ENCODE measurements at places on chromosomes 3 and 15.

GRCh38 chr3:195080571-195081151 is 190.3 kb downstream of the XXYLT1 start:
- H3K27me3 ChIP-seq = no peaks in the 10 kb centered on the region
- no peak overlapping the region for H3K27ac ChIP-seq
- H3K36me3 ChIP-seq = no peaks in the 10 kb centered on the region
- DNase-seq = no peak

DNA sequence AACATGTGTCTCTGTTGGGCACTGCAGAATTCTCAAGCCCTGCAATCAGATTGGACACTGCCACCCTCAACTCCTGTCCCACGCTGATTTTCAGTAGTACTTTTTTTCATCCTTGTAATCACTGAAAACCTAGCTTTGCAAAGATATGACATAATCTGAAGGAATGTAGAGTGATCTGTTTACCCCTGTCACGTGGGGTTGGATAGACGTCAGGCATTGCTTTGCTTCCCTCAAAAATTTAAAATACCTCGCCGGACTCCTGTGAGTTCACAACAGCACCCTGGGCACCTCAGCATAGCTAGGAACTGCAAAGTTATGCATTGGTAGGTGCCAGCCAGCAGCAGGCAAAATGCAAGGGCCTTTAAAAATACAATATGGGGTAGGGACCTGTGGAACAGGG is 71.1 kb upstream of the OXTR start:
- no peak overlapping the region for H3K4me3 ChIP-seq
- DNase-seq = no peak
- H3K4me1 ChIP-seq = no peaks in the 10 kb centered on the region
- H3K36me3 ChIP-seq = no peaks in the 10 kb centered on the region

GRCh38 chr3:58723173-58723572 is 56.6 kb upstream of the FAM3D start:
- no peak overlapping the region for H3K4me3 ChIP-seq
- DNase-seq = no peak
- no peaks in the 10 kb centered on the region for H3K36me3 ChIP-seq

DNA sequence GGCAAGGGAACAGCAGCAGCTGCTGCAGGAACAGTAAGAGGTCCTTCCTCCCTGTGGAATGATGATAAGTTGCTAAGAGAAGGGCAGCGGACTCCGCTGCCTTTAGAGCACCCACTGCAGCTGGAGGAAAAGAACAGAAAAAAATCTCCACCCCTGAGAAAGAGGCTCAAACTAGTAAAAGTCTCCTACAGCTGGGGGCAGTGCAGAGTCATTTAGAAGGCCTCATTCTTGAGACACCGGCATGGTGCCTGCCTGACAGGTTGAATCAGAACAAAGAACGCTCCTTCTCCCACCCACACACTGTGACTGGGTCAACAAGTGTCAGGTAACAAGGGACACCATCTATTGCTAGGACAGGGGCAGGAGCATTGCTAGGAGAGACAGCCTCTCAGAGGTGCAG is 188.4 kb downstream of the ABHD5 start:
- no peaks in the 10 kb centered on the region for H3K36me3 ChIP-seq
- no peaks in the 10 kb centered on the region for H3K27me3 ChIP-seq
- H3K4me3 ChIP-seq = no peak overlapping the region
- no peaks in the 10 kb centered on the region for H3K4me1 ChIP-seq
- no peak overlapping the region for H3K27ac ChIP-seq

DNA sequence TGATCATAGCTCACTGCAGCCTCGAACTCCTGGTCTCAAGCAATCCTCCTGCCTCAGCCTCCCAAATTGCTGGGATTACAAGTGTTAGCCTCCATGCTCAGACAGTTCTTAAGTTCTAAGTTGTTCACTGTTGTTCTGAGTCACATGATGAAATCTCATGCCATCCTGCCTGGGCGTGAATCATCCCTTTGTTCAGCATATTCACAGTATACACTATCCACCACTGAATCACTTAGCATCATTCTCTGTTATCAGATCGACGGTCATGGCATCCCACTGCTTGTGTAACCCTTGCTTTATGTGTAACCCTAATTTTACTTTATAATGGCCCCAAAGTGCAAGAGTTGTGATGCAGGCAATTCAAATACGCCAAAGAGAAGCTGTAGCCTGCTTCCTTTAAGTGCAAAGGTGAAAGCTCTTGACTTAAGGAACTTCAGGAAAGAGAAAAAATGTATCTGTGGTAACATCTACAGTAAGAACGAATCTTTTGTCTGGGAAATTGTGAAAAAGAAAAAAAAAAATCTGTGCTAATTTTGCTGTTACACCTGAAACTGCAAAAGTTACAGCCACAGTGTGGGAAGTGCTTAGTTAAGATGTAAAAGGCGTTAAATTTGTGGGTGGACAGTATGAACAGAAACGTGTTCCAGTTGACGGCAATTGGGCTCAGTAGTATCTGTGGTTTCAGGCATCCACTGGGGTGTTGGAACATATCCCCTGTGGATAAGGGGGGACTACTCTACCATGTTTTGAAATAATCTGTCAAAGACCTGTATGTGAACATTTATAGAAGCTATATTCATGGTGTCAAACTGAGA is 80.6 kb downstream of the PCOLCE2 start:
- H3K4me1 ChIP-seq = no peaks in the 10 kb centered on the region
- no peaks in the 10 kb centered on the region for H3K27me3 ChIP-seq
- no peaks in the 10 kb centered on the region for H3K36me3 ChIP-seq
- H3K4me3 ChIP-seq = no peak overlapping the region

DNA sequence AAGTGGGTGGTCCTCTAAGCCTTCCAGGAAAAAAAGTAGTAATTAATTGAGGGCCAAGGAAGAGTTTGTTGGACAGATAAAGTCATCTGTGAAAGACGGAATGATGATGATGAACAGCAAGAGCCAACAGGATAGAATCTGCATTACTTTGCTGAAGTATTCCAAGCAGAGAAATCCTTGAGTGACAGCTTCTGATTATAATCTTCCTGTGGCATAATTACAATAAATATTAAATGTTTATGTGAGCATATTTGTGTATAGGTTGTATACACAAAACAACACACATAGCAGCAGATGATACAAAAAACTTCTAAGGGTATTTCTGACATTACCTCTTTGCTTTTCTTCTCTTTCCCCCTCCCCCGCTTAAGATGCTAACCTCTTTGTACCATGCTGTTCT is 147.6 kb downstream of the SPATA16 start:
- H3K27me3 ChIP-seq = no peaks in the 10 kb centered on the region
- H3K4me3 ChIP-seq = no peak overlapping the region
- no peak overlapping the region for H3K27ac ChIP-seq
- DNase-seq = no peak
- no peaks in the 10 kb centered on the region for H3K36me3 ChIP-seq

- H3K27ac ChIP-seq = no peak overlapping the region
- no peaks in the 10 kb centered on the region for H3K27me3 ChIP-seq
- no peaks in the 10 kb centered on the region for H3K4me1 ChIP-seq
- no peaks in the 10 kb centered on the region for H3K36me3 ChIP-seq
- DNase-seq = no peak
Observed at GRCh38 chr3:14200841-14201240, 22.2 kb downstream of the LSM3 start.

DNA sequence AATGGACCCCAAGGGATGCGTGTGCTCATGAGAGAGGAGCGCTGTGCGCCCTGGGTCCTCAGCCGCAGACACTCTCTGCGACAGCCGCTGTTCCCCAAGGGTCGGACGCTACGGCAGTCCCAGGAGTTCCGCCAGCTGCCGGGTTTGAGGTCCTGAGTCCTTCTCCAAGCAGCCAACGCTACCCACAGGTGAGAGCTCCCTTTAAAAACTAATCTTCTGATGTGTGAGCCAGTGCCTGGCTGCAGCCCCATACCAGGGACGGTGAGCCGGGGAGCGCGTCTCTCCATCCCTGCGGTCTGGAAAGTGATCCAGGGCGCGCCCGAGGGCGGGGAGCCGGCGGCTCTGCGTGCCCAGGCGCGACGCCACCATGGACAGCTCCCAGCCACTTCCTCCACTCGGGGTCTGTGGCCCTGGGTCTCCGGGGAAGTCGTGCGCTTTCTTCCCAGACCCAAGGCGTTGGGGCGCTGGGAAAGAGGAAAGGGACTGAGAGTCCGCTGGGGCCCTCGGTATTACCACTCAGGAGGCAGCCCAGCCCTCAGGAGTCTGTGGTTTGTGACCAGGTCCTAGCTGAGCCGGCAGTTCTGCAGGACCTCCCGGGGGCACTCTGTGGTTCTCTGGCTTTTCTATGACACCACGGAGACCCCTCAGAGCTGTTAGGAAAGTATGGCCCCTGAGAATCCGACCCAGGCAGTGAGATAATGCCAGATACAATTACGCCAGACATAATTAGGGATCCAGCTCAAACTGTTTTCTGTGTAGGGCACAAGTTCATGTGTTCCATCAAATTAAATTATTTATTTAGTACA is 1.4 kb downstream of the CEMIP start:
- no peaks in the 10 kb centered on the region for H3K4me1 ChIP-seq
- H3K27me3 ChIP-seq = no peaks in the 10 kb centered on the region
- H3K36me3 ChIP-seq = no peaks in the 10 kb centered on the region
- H3K27ac ChIP-seq = no peak overlapping the region

DNA sequence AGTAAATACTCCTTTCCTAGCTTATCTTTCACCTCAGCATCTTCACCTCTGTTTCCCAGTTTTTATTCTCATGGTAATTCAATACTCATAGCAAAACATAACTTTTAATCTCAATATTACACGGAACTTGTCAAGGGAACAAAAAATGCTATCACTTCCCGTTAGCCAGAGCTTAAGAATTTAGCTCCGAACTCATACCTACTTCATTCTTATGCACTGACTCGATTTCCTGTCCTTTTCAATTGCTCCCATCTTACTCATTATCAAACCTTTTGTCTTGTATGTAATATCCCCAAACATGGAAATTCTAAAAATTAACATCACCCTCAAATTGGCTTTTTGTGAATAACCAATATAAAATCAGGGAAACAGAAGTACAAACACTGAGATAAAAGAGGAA is 28.2 kb downstream of the MYEF2 start:
- no peaks in the 10 kb centered on the region for H3K36me3 ChIP-seq
- no peak overlapping the region for H3K27ac ChIP-seq
- no peaks in the 10 kb centered on the region for H3K4me1 ChIP-seq
- no peak overlapping the region for H3K4me3 ChIP-seq

GRCh38 chr15:29113336-29114220 is 156.0 kb downstream of the NSMCE3 start:
- H3K36me3 ChIP-seq = no peaks in the 10 kb centered on the region
- H3K4me3 ChIP-seq = no peak overlapping the region

DNA sequence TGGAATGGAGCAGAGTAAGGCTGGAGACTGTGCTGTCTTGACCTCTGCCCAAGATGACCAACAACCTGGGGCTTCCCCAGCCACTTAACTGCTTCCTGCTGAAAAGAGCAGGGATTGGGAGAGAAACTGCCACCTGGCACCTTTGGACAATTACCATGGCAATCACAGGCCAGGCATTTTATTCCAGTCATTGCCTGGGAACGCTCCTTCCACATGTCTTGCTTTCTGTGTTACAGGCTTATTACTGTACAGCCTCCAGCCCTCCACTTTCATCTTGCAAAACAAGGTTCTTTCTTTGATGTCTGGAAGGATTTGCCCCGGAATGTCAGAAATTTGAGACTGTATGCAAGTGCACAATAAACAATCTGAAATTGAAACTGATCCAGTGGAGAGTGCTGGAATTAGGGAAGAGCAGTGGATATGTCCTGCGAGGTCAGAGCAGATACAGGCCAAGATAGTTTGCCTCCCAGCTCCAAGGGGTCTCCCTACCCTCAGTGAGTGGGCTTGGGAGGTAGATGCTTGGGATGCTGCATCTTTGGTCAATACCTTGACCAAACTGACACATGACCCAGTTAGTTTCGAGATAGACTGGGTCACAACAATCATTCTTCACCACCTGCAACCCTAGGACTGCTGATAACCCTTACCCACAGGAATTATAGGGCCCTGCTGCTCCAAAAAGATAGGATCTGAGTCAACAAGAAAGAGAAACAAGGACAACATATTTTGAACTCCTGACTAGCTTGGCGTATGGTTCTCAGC is 2.7 kb downstream of the PPP1R14D start:
- no peak overlapping the region for H3K4me3 ChIP-seq
- H3K27me3 ChIP-seq = no peaks in the 10 kb centered on the region
- H3K4me1 ChIP-seq = no peaks in the 10 kb centered on the region

DNA sequence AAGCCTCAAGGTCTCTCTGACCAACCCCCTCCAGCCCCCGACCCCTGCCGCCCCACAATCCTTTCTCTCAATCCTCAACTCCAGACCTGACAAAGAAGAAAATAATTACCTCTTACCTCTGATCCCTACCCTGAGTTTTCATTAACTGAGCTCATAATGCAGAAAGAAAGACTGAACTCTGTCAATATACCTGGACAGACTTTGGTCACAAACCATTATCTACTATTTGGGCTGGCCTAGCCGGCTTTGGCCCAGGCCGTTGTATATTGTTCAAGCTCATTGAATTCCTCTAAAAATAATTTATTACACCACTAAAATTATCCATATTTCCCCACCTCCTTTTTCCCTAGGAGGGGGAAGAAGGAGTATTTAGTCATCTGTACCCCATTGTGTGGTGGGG is 29.3 kb upstream of the SPTSSB start:
- no peaks in the 10 kb centered on the region for H3K4me1 ChIP-seq
- H3K27ac ChIP-seq = no peak overlapping the region
- H3K36me3 ChIP-seq = no peaks in the 10 kb centered on the region
- no peaks in the 10 kb centered on the region for H3K27me3 ChIP-seq

GRCh38 chr3:129793319-129793718 is 100.2 kb downstream of the TMCC1 start:
- H3K27me3 ChIP-seq = no peaks in the 10 kb centered on the region
- DNase-seq = no peak
- no peak overlapping the region for H3K4me3 ChIP-seq
- peaks cover 6% of the 10 kb centered on the region for H3K4me1 ChIP-seq

DNA sequence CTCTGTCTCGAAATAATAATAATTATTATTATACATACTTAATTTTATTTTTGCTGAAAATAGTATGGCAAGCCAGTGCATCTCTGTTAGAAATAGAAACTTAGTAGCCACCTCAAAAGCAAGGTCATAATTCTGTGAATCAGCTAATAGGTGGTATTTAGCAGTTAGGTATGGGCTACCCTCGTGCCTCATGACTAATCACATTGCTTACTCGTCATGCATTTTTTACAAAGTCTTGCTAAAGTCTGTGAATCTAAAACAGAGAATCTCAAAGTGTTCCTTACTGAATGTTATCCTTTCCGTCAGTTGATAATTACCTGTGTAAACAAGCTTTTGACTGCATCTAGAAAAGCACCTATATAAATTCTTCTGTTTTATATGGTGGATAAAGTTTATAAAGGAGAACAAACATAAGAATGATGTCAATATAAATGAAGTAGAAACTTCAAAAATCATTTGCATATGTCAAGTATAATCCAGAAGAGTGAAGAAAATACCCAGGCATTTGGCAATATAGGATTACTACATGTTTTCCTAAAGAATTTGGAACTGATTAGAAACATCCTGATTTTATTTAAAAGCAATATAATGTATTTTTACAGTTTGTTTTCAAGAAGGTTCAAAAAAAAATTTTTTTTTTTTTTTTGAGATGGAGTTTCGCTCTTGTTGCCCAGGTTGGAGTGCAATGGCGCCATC is 6.2 kb downstream of the PPARG start:
- no peak overlapping the region for H3K4me3 ChIP-seq
- H3K27ac ChIP-seq = no peak overlapping the region
- no peaks in the 10 kb centered on the region for H3K27me3 ChIP-seq
- no peaks in the 10 kb centered on the region for H3K36me3 ChIP-seq
- H3K4me1 ChIP-seq = no peaks in the 10 kb centered on the region

GRCh38 chr3:133925960-133926735 is 30.5 kb upstream of the RAB6B start:
- no peaks in the 10 kb centered on the region for H3K27me3 ChIP-seq
- H3K4me3 ChIP-seq = no peak overlapping the region
- no peak overlapping the region for H3K27ac ChIP-seq
- no peaks in the 10 kb centered on the region for H3K36me3 ChIP-seq
- no peaks in the 10 kb centered on the region for H3K4me1 ChIP-seq

- H3K4me1 ChIP-seq = no peaks in the 10 kb centered on the region
- H3K27ac ChIP-seq = peak overlapping the region; percentile 61
- H3K4me3 ChIP-seq = no peak overlapping the region
- peak; percentile 30 for DNase-seq
Observed at GRCh38 chr3:11452885-11453847, 181.0 kb downstream of the ATG7 start.
